ENCODE measurements at places on chromosomes 16 and 17.

- DNase-seq: no peak
Measured at GRCh38 chr17:74276051-74276476, 2.0 kb downstream of the DNAI2 start.

GRCh38 chr17:39810939-39811728, 53.0 kb downstream of the IKZF3 start:
- DNase-seq: no peak

DNA sequence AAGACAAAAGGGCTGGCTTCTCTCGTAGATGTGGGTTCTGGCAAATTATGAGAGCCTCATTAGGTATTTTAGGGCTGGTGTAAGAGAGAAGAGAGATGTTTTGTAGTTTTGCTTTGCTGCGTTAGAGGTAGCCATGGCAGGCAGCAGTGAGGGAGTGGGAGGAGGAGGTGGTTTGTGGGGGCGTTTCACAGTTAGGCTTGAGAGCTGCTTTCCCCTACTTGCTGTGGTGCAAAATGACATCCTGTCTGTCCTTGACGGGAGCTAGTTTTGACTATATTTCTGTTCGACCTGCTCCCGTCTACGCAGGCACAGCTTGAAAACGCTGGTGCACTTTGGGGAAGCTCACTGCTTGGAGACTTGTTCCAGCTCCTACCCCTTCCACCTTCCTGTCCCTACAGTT, 75.5 kb downstream of the SLC5A11 start:
- no peak for DNase-seq

DNA sequence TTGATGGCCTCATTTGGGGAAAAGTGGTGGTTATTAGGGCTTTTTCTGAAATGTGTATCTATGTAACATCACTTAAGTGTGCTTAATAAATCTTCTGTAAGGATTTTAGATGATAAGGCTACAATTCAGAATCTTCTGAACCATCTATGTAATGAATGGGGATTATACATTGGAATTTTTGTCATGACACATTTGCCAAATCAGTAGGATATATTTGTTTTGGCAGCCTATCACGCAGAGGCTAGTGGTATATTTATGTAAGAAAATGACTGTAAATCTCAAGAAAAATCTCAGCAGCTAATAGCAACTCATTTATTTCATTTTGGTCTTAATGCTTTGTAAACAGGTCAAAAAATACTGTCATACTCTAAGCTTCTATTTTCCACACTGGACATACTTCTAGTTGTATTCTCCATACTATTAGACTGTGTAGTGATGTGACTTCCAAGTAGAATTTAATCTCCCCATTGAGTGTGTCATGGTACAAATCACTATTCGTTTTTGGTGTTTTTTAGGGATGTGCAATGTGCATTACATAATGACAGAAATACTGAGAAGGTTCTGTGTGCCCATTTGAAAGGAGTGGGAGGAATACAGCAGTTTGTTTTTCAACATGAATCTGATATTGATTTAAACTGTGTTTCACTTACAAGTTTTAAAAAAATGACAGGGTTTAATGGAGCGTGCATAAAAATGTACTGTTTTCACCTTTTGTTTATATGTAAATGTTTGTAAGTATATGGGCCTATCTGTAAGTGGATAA, 29.2 kb downstream of the CLUH start:
- no peak for DNase-seq

DNA sequence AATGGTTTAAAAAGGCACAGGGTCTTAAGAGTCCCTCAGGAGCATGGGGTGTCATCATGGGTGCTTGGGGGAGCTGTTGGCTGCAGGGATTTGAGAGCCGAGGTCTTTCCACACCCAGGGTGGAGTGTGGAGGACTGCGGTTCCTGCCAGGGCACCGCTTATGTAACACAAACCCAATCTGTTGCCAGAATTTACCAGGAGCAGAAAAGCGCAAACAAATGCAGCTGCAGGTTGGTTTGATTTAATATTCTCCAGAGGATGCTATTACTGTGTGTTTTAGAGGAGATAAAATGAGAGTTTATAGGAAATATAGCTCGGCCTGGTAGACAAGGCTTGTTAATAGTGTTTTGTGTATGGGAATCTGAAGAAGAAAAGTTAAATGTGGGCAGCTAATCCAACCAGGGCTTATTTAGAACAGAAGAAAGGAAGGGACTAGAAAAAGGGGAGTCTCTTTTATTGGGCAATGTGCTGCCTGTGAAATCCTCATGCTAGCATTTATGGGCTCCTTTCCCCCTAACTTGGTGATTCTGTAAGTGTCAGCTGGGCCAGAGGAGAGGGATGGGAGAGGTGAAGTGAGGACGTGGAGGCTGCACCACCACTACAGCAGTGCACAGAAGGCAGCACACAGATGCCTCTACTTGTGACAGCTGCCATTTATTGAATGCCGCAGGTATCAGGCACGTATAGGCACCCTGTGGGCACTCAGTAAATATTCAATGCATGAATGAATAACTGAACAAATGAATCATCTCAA, 174.7 kb downstream of the KATNIP start:
- DNase-seq: peak; percentile 85

DNA sequence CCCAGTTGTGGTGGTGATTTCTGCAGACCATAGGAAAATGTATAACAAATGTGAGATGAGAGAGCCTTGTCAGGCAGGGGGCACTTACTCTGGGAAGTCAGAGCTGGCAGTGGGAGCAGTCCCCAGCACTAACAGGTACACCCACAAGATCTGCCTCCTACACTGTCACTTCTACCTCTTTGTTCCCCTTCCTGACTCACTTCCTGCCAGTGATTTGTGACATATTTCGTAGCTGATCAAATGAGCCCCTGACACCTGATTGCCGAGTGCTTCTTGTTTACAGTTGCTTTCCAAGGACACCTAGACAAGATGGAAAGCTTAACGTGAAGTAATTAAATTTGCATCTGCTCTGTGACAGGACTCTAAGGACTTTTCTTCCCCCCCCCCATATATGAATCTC, 40.5 kb downstream of the FTO start:
- DNase-seq: peak; percentile 65

DNA sequence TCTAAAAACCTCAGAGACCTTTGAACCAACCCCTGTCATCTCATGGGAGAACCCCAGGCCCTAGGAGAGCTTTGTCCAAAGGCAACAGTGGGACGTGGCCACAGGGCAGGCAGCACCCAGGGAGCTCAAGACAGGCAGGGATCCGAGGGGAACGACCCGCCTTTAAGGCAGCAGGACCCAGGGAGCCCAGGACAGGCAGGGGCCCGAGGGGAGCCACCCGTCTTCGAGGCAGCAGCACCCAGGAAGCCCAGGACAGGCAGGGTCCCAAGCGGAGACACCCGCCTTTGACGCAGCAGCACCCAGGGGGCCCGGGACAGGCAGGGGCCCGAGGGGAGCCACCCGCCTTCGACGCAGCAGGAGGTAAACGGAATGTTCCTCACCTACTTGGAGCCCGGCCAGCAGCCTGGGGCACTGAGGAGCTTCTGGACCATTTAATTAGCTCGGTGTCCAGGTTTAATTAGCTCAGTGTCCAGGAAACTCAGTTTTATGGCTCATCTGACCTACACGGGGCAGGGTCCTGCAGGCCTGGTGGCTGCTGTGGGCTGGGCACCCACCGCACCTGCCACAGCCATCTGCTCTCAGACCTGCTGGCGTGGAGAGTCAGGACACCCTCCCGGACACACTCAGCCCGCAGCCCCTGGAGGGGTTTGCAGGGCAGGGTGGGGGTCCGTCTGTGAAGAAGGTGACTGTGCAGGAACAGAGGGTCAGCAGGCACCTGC, 24.4 kb downstream of the PIEZO1 start:
- DNase-seq: peak; percentile 82

DNA sequence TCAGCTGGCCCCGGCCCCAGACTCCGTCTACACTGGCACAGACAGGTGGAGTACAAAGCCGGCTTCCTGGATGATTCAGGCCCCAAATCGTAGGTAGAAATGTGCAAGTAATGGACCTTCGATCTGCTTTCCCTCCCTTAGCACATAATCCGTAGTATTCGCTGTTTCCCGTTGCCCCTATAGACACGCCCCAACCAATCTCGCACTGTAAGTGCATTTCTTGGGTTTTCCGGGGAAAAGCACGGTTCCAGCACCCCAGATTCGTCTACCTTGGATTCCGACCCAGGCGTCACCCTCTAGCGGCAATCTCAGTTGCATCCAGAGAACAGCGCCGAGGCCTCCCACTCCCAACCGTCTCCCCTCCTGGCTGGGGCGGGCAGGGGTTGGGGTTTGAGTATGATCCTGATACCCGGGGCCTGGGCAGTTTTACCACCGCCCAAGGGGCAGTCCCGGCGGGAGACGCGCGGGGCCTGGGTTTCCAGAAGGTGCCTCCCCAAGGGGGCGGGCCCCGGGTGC, 12.1 kb upstream of the FOXF1 start:
- DNase-seq: no peak

- no peak for DNase-seq
Measured at GRCh38 chr16:57508035-57508425, 21.7 kb upstream of the DOK4 start.

DNA sequence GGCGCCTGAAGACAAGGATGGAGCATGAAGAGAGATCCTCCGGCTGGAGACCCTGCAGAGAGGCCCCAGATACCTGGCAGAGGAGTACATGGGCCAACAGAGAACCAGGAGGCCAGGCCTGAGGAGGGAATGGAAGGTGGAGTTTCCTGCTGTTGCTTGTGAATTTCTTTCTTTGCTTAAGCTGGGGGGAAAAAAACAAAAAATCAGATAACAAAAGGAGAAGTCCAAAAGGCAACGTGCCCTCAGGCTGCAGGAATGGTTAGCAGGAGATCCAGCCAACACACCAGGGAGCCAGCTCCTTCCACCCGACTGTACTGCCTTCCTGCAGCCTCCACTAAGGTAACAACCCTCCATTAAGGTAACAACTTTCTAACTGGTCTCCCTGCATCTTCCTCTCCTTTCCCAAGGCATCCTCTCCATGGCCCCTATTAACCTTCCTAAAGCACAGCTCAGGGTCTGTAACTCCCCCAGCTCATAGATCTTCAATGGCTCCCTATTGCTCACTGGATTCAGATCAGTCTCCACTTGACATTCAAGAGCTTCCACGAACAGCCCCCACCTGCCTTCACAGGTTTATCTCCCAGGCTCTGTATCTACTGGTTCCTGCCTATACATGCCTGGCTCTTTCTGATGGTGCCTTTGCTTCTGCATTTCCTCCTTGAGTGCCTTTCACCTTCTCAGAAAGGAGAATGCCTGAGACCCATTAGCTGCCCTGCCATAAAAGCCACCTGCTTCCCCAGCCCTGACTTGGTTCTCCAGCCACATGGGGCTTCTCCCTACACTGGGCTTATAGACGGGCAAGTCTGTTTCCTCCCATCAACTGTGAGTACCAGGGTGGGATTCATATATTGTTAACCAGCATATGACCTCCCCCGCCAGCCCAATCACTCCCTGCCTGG, 725 bp upstream of the ARL5C start:
- DNase-seq: peak; percentile 77
